ENCODE measurements at places on chromosomes 1 and 21.

- DNase-seq = no peak
These were observed 34.5 kb downstream of the EBNA1BP2 start for GRCh38 chr1:43137445-43138052.

- no peak for DNase-seq
These were observed 153.3 kb downstream of the GRIK3 start for GRCh38 chr1:36881068-36881405.

- no peak for DNase-seq
These were observed at the start of gene TRPM2 for GRCh38 chr21:44353191-44353970. Gene TRPM2 (plus strand): TSS chr21:44353621. CDS start chr21:44353701, 80 bp downstream.

DNA sequence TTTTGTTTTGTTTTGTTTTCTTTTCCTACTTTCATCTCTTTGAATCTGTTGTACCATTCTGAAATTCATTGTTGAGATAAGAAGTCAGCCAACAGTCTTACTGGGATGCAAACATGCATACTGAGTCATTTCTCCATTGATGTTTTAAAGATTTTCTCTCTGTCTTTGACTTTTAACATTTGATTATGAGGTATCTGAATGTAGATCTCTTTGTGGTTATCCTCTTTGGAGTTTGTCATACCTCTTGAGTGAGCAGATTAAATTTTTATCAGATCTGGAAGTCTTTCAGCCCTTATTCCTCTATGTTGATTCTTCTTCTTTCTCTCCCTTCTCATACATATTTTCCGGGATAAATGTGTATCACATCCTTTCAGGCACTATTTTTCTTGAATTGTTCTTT is 406.9 kb upstream of the NCAM2 start:
- no peak for DNase-seq

GRCh38 chr1:225815526-225816178 is 5.7 kb downstream of the EPHX1 start:
- no peak for DNase-seq

GRCh38 chr1:4407851-4408250 is 246.6 kb upstream of the AJAP1 start:
- DNase-seq = no peak

GRCh38 chr1:7562729-7563605 is 208.1 kb upstream of the VAMP3 start:
- no peak for DNase-seq

DNA sequence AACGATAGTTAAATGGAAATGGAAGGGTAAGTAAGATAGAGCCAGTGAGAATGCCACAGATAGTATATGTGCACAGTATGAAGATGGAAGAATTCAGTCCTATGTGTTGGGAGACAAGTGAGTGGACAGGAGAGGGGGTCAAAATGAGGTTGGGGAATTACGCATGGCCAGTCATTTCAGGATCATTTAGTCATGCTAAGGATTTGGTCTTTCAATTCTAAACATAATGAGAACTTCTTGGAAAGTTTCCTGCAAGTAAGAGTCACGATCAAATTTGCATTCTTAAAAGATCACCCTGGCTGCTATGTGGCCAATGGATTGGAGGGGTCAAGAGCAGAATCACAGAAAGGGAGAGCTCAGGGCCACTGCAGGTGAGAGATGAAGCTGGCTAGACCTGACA is 64.0 kb upstream of the KCNK2 start:
- no peak for DNase-seq

GRCh38 chr1:1157033-1157365 is 16.7 kb upstream of the TTLL10 start:
- no peak for DNase-seq

DNA sequence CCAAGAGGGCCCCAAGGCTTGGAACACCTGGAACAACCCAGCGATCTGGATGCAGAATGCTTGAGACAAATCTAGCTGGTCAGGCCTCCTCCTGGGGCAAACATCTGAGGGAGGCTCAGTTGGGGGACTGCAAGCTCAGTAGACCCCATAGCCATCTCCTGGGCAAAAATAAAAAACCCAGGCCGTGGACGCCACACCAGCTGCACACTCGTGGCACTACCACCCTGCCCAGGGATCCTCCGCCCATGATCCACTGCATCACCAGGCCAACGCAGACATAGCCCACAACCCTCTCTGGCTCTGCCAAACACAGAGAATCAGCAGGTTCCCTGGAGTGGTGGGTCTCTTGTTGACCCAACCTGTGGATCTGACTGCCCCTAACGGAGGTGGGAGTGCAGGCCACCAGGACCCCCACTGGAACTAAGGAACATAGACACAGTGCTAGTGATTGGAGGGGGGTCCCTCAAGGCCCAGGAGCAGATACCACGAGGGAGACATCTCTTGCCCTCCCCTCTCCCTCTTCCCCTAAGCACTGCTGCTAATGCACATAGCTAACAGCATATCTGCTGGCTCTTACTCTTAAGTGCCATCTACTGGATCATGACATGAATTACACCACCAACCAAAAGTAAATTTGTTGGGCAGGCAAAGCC is 147.2 kb downstream of the CHD1L start:
- DNase-seq = no peak
